ENCODE measurements at places on chromosomes 4 and X.

DNA sequence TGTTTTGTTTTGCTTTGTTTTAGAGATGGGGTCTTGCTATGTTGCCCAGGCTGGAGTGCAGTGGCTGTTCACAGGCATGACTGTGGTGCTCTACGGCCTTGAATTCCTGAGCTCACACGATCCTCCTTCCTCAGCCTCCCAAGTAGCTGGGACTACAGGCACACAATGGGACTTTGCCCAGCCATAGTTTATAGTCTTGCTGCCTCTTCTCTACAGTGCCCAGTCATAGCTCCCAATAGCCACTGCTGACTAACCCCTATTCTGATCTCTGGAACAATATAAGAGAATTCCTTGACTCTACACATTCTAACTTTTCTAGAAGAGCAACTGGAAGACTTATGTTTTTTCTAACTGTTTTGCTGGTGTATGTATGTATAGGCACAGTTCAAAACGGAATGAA, 319.2 kb downstream of the PCDH7 start:
- DNase-seq, result no peak

- no peak for DNase-seq
These were observed 19.8 kb downstream of the SNX25 start for GRCh38 chr4:185229021-185229818.

- no peak for DNase-seq
These were observed 1142.2 kb downstream of the ARAP2 start for GRCh38 chr4:35102066-35102465.

- no peak for DNase-seq
These were observed 31.0 kb upstream of the FAT4 start for GRCh38 chr4:125283707-125284279.

GRCh38 chr4:87498446-87498900, 30.7 kb downstream of the SPARCL1 start:
- no peak for DNase-seq

DNA sequence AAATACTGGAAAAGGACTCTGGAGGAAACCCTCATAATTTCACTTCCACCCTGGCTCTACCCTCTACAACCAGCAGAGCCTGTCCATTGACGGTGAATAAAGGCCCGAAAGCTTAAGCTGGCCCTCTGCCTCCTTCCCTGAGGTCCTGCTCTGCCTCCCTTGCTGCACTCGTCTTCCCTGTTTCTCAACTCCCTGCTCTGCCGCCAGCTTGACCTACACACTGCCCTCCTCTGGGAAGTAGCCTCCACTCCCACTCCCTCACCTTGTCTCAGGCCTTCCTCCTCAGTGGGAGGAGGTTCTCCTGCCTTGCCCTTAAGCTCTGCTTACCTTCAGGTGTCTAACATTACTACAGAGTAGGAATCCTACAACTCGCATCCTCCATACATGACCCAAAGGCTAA, 608.6 kb upstream of the NR3C2 start:
- no peak for DNase-seq

GRCh38 chrX:41452565-41453356, 5.6 kb downstream of the NYX start:
- DNase-seq, result no peak

- DNase-seq, result peak; percentile 74
These were observed at the start of gene KLHL2 for GRCh38 chr4:165207431-165208220. TSS of gene KLHL2 (plus strand) at chr4:165207561. CDS start at chr4:165207877, 316 bp downstream.

GRCh38 chr4:170723171-170723570, 633.4 kb upstream of the AADAT start:
- no peak for DNase-seq

DNA sequence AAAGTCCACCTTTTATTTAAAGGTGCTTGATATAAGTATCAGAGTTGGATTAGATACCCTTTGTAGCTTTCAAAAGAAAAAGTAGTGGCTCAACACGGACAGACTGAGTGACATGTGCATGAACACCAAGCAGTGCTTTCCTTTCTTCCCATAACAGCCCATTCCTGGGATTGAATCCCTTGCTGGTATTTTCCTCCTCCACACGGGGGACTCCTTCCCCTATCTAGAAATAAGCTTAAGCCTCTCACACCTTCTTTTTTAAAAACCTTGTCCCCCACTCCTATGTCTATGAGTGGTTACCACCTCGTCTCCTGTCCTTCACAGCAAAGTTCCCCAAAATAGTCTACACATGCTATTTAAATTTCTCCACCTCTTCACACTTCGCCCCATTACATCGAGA, 5.1 kb downstream of the AP1S2 start:
- no peak for DNase-seq

GRCh38 chr4:7766661-7767345, 172.9 kb downstream of the AFAP1 start:
- no peak for DNase-seq

- no peak for DNase-seq
These were observed 10.9 kb upstream of the UVSSA start for GRCh38 chr4:1336088-1336491.

DNA sequence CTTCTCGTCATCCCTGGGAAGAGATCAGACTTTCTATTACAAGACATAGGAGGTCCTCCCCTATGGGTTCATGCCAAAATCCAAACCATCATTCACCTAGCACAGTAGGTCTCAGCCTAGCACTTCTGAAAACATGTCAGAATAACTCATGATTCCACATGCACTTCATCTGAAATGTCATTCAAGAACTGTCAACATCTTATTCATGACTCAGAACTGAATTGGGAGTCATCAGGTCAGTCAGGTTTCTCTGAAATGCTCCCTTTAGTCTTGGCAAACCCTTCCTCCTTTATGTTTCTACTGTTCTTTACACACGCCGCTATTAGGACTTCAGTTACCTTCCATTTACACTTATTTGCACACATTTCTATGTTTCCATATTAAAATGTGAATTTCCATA, 67.2 kb downstream of the ANTXR2 start:
- no peak for DNase-seq

DNA sequence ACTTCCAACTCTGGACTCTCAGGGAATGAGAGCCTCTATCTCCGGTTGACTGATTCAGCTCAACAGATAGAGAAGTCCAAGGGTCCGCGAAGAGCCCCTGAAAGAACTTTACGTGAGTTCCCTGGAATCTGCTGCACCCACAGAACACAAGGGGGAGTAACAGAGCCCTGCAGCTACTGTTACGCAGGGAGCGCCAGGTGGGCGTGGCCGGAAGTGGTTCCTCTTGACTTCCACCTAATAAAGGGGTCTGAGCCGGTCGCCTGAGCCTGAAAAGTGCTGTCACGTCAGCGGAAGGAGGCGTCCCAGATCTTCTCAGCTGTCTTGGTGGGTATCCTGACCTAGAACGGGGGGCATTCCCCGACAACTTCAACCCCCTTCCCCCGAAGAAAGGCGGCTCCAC, at the start of gene MAGEB6:
Gene MAGEB6, plus strand, starts transcription at position 237 of the 400 bp plus-strand sequence. CDS start 1,407 bp downstream, outside the sequence.
- DNase-seq, result no peak

DNA sequence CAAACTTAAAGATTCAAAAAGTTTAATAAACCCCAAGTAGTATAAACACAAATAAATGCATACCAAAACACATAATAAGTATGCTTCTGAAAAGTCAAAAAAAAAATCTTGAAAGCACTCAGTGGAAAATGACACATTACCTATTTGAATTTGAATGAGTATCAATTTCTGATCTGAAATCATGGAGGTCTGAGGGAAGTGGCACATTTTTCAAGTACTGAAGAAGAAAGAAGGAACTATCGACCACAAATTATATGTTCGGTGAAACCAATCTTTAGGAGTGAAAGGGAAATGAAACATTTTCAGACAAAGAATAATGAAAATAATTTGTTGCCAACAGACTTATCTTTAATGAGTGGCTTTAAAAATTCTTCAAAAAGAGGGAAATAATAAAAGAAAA, 12.1 kb upstream of the F9 start:
- DNase-seq, result no peak

GRCh38 chrX:154098551-154098950, 1.0 kb upstream of the MECP2 start:
- no peak for DNase-seq

GRCh38 chr4:83498187-83498586, 13.3 kb upstream of the ABRAXAS1 start:
- no peak for DNase-seq

- DNase-seq, result no peak
These were observed 791 bp downstream of the GUCY1B1 start for GRCh38 chr4:155759372-155760252.

DNA sequence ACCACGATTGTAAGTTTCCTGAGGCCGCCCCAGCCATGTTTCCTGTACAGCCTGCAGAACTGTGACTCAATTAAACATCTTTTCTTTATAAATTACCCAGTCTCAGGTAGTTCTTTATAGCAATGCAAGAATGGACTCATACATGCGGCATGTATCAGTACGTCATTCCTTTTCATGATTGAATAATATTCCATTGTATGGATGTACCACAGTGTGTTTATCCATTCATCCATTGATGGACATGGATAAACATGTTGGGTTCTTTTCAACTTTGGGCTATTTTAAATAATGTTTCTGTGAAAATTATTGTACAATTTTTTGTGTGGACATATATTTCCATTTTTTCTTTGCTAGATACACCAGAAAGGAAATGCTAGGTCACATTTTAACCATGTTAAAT, 99.2 kb upstream of the IGSF1 start:
- DNase-seq, result no peak

DNA sequence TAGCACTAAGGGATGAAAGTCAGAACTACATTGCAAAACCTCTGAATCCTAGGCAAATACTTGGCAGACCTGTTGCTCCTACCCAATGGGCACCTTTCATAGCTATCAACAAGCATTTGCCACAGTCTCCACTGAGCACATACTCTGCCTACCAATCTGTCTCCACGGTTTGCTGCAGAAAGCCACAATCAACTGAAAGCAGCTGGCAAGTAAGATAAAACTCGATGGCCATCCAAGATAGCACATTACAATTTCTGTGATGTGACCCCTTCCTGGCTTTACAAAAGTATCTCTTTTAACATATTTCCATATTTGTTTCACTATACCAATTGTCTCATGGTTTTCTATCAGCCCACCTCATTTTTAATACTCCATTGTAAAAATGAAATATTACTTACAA, 1060.5 kb upstream of the INTU start:
- DNase-seq, result no peak

DNA sequence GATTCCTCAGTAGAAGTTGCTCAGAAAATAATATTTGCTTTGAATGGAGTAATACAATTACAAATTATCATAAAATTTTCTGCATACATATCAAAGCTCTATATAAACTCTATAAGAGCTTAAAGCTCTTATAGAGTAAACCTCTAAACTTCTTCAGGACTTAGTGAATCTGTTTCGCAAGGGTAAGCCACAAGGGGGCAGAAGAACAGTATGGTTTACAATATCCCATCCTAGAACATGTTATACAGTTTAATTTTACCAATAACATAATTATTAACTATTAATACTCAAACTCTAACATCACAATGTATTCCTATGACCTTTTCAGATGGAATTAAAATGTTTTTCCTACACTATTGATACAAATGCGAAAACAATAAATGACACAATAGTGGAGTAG, 33.8 kb upstream of the SPANXN1 start:
- DNase-seq, result no peak

GRCh38 chr4:90121676-90122354, 5.4 kb upstream of the CCSER1 start:
- no peak for DNase-seq

- no peak for DNase-seq
These were observed 45.1 kb upstream of the KDR start for GRCh38 chr4:55170462-55170861.

- DNase-seq, result no peak
These were observed 64.0 kb downstream of the COX18 start for GRCh38 chr4:73005514-73005913.

DNA sequence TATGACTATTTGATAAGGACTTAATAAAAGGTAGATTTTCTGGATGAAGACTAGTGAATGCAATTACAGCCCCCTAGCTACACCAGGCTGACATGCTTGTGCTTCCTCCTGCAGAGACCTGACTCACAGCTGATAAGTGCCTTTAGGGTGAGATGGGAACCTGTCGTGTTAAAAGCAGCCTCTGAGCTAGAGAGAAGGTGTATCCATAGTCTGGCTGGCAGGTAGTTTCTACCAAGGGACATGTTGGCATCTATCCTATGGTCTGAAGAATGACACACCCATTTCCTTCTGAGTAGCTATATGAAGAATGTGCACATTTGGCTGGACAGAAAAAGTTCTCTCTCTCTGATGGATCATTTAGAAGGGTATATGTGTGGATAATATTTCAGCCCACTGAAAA, 64.1 kb downstream of the PARM1 start:
- DNase-seq, result no peak

DNA sequence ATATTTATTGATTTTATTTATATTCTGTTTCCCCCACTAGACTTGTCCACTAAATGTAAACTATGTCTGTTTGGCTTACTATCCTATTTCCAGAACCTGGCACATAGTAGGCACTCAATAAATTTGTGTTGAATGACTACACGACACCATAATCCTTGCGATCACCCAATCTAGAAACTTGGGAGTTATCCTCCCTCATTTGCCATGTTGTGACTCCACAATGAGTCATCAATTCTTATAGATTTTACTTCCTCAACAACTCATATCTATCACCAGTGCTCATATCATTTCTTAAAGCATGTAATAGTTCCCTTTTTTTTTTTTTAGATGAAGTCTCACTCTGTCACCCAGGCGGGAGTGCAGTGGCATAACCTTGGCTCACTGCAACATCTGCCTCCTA, 39.9 kb upstream of the VAMP7 start:
- DNase-seq, result no peak

DNA sequence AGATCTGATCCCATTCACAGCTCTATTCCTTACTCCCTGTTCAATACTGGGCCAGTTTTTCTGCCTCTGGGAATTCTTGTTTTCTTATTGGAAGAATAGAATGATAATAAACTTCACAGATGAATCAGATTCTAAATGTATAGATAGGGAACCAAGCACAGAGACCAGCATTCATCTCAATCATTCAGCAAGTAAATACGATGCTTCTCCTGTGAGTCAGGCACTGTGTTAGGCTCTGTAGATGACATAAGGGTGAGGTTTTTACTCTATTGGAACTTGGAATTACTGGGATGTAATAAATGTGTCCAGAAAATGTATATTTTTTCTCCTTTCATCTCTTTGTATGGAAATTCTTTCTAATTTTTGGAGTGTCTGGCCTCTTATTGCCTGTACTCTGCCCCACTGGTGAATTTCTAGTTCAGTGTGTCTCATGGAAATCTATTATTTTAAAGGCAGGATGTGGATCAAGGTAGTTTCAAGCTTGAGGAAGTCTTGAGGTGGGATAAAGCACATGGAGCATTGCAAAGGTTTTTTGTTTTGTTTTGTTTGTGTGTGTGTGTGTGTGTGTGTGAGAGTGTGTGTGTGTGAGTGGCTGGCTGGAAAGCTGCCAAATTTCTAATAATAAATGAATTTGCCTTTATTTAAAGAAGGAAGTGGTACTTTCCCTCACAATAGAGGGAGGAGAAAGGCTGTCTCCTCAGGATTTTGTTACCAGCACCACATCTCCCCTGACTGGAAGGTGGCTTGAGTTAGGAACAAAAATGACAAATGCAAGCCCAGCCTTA, 117.9 kb upstream of the HS3ST1 start:
- DNase-seq, result no peak

DNA sequence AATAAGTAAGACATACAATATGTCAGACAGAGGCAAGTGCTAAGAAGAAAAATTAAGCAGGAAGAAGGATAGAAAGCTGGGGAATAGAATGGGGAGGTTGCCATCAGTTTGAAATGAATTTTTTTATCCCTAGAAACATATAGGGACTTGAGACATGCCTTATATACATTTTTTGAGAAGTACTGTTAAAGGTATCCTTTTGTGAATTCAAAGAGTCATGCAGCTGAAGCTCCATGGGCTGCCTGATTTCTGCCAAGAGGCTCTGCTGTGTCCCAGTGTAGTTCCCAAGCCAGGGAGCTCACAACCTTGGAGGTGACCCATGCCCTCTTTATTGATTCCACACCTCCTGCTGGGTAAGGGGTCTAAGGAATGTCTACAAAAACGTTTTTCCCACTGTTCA, 564.6 kb upstream of the DIPK2B start:
- DNase-seq, result no peak

GRCh38 chr4:107034091-107034995, 1.8 kb downstream of the DKK2 start:
- no peak for DNase-seq

All from breast epithelium (tissue), 4 donors.